ENCODE measurements at places on chromosomes 7 and 10. TPM values are rescaled to one million over a fixed set of nuclear protein-coding genes. Genes with fewer than 3 reads are reported as not detected.

DNA sequence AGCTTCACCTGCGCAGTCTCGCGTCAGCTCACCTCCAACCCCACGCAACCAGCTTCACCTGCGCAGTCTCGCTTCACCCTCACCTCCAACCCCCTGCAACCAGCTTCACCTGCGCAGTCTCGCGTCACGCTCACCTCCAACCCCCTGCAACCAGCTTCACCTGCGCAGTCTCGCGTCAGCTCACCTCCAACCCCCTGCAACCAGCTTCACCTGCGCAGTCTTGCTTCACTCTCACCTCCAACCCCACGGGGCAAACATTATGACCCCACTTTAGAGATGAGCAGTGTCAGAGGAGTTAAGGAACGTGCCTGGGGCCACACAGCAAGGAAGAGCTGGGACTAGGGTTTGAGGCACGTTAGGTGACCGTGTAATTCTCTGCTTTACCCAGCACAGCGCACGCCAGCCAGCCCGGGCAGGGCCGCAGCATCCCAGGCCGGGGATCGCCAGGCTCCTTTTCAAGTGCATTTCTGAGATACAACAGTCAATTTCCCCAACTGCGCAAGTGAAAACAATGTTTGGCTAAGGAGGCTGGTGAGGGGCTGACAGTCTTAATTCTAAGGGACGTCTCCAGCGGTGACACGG is 22.6 kb upstream of the PDGFA start:
- H3K4me1 ChIP-seq, result peaks cover 2% of the 10 kb centered on the region
- H3K27me3 ChIP-seq, result no peaks in the 10 kb centered on the region
- no peak overlapping the region for H3K27ac ChIP-seq
- H3K4me3 ChIP-seq, result no peak overlapping the region

- H3K4me1 ChIP-seq, result no peaks in the 10 kb centered on the region
- H3K27ac ChIP-seq, result no peak overlapping the region
- H3K27me3 ChIP-seq, result no peaks in the 10 kb centered on the region
- H3K4me3 ChIP-seq, result no peak overlapping the region
- no peak for DNase-seq
These were observed 88.5 kb downstream of the IPMK start for GRCh38 chr10:58179238-58179637.

- H3K36me3 ChIP-seq, result no peaks in the 10 kb centered on the region
- no peak overlapping the region for H3K4me3 ChIP-seq
- peaks cover 3% of the 10 kb centered on the region for H3K4me1 ChIP-seq
These were observed 81.8 kb downstream of the NT5C2 start for GRCh38 chr10:103111031-103111917.

DNA sequence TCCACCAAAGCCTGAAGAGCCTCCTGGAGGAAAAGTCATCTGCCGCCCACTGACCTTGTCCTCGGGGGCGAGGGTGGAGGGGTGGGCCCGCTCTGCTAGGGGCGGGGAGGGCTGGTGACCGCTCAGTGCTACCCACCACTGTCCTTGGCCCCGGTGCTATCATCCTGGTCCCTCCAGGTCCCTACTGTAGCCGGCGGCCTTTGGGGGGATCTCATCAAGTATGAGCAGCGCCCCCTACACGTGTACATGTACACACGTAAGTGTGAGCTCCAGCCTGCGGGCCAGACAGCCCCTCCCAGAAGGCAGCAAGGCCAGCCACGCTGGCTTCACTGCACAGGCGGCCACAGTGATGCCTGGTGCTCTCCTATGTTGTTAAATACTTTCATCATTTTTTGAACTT is 19.6 kb downstream of the TTYH3 start:
- H3K27me3 ChIP-seq, result no peaks in the 10 kb centered on the region
- H3K4me1 ChIP-seq, result no peaks in the 10 kb centered on the region
- DNase-seq, result no peak
- no peak overlapping the region for H3K4me3 ChIP-seq

GRCh38 chr7:129667116-129667515 is 55.6 kb downstream of the NRF1 start:
- no peak for DNase-seq
- H3K27me3 ChIP-seq, result no peaks in the 10 kb centered on the region
- H3K4me1 ChIP-seq, result peaks cover 5% of the 10 kb centered on the region
- no peak overlapping the region for H3K4me3 ChIP-seq
- no peaks in the 10 kb centered on the region for H3K36me3 ChIP-seq
- H3K27ac ChIP-seq, result no peak overlapping the region

DNA sequence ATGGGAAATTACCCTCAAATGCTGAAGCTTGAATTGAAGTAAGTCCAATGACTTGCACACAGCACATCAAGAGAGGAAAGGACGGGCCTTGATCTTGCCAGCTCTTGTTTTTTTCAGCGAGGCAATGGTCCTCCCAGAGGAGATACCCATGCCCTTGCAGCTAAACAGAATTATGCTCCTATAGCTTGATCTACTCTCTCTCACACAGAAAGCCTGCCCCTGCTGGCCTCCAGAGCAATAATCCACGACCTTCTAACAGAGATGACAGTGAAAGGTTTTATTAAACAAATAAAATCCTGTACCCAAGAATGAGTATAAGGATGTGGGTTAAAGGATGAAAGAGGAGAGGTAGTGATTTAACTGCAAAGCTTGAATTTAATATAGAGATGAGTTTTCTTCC is 268.0 kb downstream of the ADRA2A start:
- H3K36me3 ChIP-seq, result no peaks in the 10 kb centered on the region
- no peaks in the 10 kb centered on the region for H3K4me1 ChIP-seq
- no peak for DNase-seq
- no peaks in the 10 kb centered on the region for H3K27me3 ChIP-seq
- H3K27ac ChIP-seq, result no peak overlapping the region

GRCh38 chr7:91267171-91267955 is 3.1 kb downstream of the FZD1 start:
- H3K4me3 ChIP-seq, result peak overlapping the region; percentile 95
- H3K36me3 ChIP-seq, result no peaks in the 10 kb centered on the region
- H3K4me1 ChIP-seq, result peaks cover 9% of the 10 kb centered on the region
- no peaks in the 10 kb centered on the region for H3K27me3 ChIP-seq
- H3K27ac ChIP-seq, result no peak overlapping the region

DNA sequence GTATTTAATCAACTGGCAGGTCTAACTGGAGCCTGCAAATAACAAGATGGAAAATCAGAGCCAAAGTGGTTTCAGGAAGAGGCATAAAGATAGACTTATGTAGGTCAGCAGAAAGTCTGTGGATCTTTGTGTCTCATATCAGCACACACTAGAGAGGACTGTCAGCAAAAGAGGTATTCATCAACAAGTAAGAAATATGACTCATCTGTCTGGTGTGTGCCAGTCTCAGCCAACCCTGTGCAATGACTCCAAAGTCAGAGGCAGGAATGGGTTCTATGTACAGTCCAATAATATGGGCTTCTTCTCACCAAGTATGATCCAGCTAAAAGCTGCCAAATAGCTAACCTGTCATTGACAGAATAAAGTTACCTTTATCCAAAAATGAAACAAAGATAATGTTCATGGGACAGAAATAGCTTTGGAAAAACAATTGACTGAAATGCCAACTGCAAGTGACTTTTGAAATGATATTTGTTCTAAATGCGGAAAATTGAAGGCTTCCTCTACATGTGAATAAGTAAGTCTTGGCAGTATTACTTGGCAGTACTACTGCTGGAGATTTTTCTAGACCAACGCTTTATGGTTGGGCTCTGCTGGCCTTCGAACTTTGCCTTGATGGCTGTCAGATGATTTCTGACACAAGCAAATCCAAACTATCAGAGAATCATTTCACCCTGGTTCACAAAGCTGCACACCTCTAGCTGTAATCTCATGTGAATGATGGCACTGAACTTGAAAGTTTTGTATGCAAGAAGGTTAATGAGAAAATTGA is 272.3 kb upstream of the SEMA3C start:
- DNase-seq, result no peak
- H3K4me3 ChIP-seq, result no peak overlapping the region
- H3K36me3 ChIP-seq, result no peaks in the 10 kb centered on the region
- H3K4me1 ChIP-seq, result no peaks in the 10 kb centered on the region

DNA sequence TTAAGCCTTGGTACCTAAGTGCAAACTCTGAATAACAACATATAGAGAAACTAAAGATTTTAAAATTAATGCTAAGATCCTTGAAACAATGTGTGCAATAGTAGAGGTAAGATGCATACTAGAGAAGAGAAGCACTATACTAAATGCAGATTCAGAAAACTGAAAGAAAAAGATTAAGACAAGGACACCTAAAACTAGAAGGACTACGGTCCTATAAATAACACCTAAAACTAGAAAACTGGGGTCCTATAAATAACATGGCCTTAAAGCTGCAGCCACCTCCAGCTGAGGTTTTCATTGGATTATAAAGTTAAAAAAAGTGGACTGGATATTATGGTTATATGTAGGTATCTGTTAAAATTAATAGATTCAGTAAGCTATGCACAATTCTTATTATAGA is 320.9 kb downstream of the IPMK start:
- no peak for DNase-seq
- no peaks in the 10 kb centered on the region for H3K27me3 ChIP-seq
- H3K27ac ChIP-seq, result no peak overlapping the region
- no peaks in the 10 kb centered on the region for H3K36me3 ChIP-seq
- H3K4me1 ChIP-seq, result no peaks in the 10 kb centered on the region

- no peaks in the 10 kb centered on the region for H3K4me1 ChIP-seq
- no peak overlapping the region for H3K4me3 ChIP-seq
- H3K27me3 ChIP-seq, result no peaks in the 10 kb centered on the region
- no peak overlapping the region for H3K27ac ChIP-seq
These were observed 120.7 kb downstream of the CHN2 start for GRCh38 chr7:29315122-29315891.

GRCh38 chr7:127064-127598 is 65.2 kb upstream of the FAM20C start:
- peaks cover 22% of the 10 kb centered on the region for H3K4me1 ChIP-seq
- H3K27ac ChIP-seq, result no peak overlapping the region
- no peaks in the 10 kb centered on the region for H3K27me3 ChIP-seq

- no peak overlapping the region for H3K4me3 ChIP-seq
- no peaks in the 10 kb centered on the region for H3K27me3 ChIP-seq
- no peaks in the 10 kb centered on the region for H3K36me3 ChIP-seq
- no peaks in the 10 kb centered on the region for H3K4me1 ChIP-seq
These were observed 93.4 kb upstream of the AUTS2 start for GRCh38 chr7:69504733-69505420.

DNA sequence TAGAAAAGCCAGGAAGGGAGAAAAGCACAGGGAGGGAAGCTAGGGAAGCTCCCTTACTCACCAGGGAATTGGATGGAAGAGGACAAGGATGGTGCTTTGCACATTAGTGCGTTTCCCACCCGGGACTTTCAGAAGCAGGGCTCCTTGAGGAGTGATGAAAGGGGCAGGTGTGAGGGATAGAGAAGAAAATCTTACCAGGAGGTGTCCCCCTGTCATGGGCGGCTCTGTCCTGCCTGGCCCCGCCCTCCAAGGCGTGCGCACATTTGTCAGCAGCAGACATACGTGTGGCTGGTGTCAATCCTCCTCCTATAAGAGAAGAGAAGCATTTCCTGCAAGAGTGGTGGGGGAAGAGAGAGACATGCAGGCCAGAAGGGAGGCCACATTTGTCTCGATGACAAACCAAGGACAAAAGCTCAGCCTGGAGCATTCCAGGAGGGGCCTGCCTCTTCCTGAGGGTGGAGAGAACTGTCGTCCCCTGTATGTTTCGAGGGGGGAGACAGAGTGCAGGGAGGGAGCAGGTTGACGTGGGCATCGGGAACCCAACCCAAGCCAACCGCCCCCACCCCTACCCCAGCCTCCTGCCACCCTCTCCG is 47.4 kb upstream of the COMTD1 start:
- no peaks in the 10 kb centered on the region for H3K27me3 ChIP-seq
- DNase-seq, result no peak
- no peak overlapping the region for H3K4me3 ChIP-seq
- no peaks in the 10 kb centered on the region for H3K36me3 ChIP-seq
- H3K27ac ChIP-seq, result peak overlapping the region; percentile 51

GRCh38 chr7:95469848-95470247 is 15.9 kb upstream of the ASB4 start:
- H3K27ac ChIP-seq, result no peak overlapping the region
- no peaks in the 10 kb centered on the region for H3K27me3 ChIP-seq
- H3K36me3 ChIP-seq, result no peaks in the 10 kb centered on the region
- peaks cover 4% of the 10 kb centered on the region for H3K4me1 ChIP-seq
- DNase-seq, result no peak
- no peak overlapping the region for H3K4me3 ChIP-seq

DNA sequence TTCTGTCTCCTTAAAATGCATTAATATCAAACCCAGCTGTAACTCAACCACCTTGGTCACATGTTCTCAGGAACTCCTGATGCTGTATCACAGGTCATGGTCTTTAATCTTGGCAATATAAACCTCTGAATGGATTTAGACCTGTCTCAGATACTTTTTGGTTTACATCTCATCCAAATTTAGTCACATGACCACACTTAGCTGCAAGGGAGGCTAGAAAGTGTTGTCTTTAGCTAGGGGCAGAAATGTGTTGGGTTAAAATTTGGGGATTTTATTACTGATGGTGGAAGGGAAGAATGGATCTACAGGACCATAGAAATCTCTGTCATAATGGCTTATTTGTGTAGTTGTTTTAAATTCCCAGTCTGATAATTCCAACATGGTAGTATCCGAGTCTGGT is 29.6 kb upstream of the IL15RA start:
- peaks cover 3% of the 10 kb centered on the region for H3K4me1 ChIP-seq
- H3K36me3 ChIP-seq, result no peaks in the 10 kb centered on the region
- no peaks in the 10 kb centered on the region for H3K27me3 ChIP-seq
- no peak overlapping the region for H3K27ac ChIP-seq

Gene ORAI2
- total RNA-seq, result 18.9 TPM

Gene GRM3
- not detected for total RNA-seq

Gene NEBL
- 4.8 TPM for total RNA-seq

Gene OPN4
- total RNA-seq, result not detected

Gene STAM
- 20.3 TPM for total RNA-seq

Gene CPN1
- total RNA-seq, result not detected

Gene HOXA13
- total RNA-seq, result not detected

Gene UCN3
- not detected for total RNA-seq

Measured in ovary (tissue), 10 donors.